Stimulated activated CD4-positive, alpha-beta T cell treated with anti-CD3 and anti-CD28 coated beads, Interleukin-4, amount 100 ng/mL, for 4 hours (primary cell): ENCODE measurements at places on chromosomes 12 and 14.

- peak; percentile 14 for DNase-seq
Measured at GRCh38 chr12:87995581-87996178, 33.5 kb downstream of the C12orf50 start.

GRCh38 chr14:72104011-72104613 is 171.9 kb downstream of the RGS6 start:
- DNase-seq, result no peak

- no peak for DNase-seq
Measured at GRCh38 chr12:117039891-117040309, 59.3 kb downstream of the TESC start.

DNA sequence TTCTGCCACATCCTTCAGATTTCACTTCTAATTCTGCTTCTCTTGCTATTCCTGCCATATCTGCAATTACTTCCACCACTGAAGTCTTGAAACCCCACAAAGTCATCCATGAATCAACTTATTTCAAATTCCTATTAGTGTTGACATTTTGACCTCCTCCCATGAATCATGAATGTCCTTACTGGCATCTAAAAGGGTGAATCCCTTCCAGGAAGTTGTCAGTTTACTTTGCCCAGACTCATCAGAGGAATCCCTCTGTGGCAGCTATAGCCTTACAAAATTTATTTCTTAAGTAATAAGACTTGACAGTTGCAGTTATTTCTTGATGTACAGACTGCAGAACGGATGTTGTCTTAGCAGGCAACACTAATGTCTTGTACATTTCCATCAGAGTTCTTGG is 162.9 kb downstream of the PCNX1 start:
- no peak for DNase-seq

- no peak for DNase-seq
Measured at GRCh38 chr12:74349925-74350324, 187.7 kb upstream of the ATXN7L3B start.

DNA sequence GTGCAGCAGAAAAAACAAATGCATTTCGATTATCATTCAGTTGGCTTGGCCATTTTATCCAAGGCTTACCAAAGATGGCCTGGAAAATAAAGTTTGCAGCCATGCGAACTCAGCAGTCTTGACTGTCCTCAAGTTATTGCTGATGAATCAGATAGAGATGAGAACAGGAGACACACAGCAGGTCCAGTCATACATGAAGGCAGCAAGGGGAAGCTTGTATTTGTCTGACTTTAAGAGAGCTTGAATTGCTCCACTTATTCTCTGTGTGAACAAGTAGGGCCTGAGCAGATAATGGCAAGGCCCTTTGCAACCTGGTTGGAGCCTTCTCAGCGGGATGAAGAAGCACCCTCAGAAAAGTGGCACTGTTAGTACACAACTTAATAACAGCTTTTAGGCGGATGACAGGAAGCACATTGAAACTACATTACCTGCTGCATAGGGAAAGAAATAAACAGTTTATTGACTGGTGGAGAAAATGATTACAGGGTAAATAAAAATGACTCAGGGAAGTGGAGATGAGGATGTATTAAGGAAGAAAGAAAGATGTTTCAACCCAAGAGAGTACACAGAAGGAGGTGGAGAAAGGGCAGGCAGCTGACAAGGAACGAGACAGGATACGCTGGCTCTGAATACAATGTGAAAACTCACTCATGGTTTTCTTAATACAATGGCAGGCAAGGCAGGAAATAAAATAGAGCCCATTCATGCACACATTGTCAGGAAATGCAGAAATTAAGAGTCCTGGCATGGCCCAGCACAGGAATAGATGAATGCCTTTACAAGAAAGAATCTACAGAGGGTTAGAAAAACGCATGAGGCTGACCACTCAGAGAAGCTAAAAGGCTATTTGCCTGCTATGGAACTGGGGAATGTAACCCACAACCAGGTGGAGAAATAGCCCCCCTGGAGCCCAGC is 128.4 kb downstream of the GALC start:
- no peak for DNase-seq

GRCh38 chr12:119804011-119804641 is 73.0 kb downstream of the CIT start:
- DNase-seq, result no peak

GRCh38 chr12:38154096-38155019 is 162.2 kb upstream of the ALG10B start:
- no peak for DNase-seq

- DNase-seq, result no peak
Measured at GRCh38 chr12:31297572-31298514, 28.1 kb downstream of the SINHCAF start.

DNA sequence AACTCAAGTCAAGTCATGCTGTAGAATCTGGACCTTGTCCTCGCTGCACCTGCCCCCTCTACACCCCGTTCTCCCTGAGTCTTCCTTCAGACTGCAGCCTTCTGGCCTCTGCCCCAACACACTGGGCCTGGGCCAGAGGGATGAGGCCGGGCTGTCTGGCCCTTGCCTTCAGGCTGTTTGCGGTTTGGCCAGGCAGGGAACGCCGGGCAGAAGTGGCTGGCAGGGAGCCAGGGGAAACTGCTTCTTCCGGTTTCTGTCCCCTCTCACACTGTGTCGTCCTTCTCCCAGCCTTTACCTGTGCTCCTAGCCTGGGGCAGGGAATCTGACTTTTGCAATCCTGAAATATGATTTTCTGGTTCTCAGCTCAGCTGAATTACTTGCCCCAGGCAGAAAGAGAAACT is 13.5 kb downstream of the DGLUCY start:
- DNase-seq, result no peak

GRCh38 chr14:100747021-100747586 is 20.4 kb downstream of the DLK1 start:
- no peak for DNase-seq

- DNase-seq, result no peak
Measured at GRCh38 chr12:47293406-47293805, 213.6 kb upstream of the AMIGO2 start.
